ENCODE measurements at places on chromosomes 5 and 9.

- DNase-seq: no peak
Observed at GRCh38 chr9:135303280-135303647, 176.3 kb upstream of the PPP1R26 start.

- DNase-seq: no peak
Observed at GRCh38 chr5:60701321-60701968, 1.5 kb upstream of the DEPDC1B start.

- DNase-seq: no peak
Observed at GRCh38 chr9:90825586-90825985, 24.0 kb downstream of the SYK start.

- DNase-seq: no peak
Observed at GRCh38 chr5:78753093-78753531, 104.5 kb upstream of the LHFPL2 start.

DNA sequence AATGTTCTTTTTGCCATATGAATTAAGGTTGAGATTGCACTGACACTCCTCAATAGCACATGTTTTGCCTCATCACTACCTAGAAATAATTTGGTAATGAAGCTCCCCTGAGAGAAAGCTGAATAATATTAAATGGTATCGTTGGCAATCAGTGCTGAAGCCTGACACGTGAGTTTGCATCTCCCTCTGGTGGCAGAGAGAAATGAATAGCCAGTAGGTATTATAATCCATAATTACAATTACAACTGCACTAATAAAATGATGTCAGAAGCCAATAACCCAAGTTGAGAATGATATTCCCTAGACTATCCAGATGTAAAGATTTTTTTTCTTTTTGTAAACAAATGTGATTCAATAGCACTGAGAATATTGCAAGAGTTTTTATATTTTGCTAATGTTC is 700.3 kb downstream of the PTPRD start:
- no peak for DNase-seq

DNA sequence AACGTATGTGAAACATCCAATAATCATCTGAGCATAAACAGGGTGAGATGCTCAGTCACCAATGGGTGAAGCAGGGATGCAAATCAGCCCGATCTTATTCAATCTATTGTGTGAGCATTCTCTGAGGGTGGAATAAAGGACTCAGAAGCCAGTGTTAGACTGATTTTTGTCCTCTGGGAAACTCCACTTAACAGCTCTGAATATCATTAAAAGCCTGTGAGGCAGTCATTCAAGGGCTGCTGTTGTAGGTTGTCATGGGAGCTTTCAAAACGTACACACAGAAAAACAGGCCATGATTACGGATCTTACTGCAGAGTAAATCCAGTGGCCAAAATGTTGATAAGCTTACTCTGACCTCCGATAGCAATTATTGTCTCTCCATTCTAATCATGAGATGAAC is 266.5 kb upstream of the EFNA5 start:
- DNase-seq: no peak

DNA sequence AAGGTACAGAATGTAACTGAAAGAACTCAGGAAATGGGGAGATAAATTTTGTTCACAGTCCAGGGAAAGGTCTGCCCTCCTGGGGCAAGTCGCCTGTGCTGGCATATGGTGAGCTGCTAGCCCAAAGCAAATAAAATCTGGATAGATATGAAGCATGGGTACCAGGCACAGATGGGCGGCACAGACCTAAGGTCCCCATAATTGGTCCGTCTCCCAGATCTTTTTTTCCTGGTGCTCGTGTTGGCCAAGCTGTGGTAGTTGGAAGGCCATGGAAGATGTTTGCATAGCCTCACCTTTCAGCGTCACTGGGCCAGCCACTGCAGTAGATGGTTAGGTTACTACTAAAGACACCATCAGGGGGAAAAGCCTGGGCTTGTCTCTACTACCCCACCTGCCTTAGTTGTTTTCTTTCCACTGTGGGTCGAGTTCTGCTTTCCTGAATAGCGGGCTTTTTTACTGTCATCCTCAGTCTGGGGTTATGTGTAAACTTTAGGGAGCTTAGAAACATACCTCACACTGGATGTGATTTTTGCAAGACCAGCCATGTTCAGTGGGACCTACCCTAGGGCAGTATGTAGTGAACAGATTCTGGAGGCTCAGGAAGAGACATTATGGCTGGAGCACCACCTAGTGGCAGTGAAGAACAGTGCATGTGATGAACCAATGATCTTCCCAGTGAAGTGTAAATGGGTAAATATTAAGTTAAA is 24.2 kb upstream of the GLRX start:
- DNase-seq: peak; percentile 81

Measured in activated naive CD4-positive, alpha-beta T cell treated with anti-CD3 and anti-CD28 coated beads for 36 hours (primary cell).